ENCODE measurements at places on chromosomes 13 and 19.

GRCh38 chr19:54186934-54187381 is 2.4 kb downstream of the MBOAT7 start:
- DNase-seq: no peak

DNA sequence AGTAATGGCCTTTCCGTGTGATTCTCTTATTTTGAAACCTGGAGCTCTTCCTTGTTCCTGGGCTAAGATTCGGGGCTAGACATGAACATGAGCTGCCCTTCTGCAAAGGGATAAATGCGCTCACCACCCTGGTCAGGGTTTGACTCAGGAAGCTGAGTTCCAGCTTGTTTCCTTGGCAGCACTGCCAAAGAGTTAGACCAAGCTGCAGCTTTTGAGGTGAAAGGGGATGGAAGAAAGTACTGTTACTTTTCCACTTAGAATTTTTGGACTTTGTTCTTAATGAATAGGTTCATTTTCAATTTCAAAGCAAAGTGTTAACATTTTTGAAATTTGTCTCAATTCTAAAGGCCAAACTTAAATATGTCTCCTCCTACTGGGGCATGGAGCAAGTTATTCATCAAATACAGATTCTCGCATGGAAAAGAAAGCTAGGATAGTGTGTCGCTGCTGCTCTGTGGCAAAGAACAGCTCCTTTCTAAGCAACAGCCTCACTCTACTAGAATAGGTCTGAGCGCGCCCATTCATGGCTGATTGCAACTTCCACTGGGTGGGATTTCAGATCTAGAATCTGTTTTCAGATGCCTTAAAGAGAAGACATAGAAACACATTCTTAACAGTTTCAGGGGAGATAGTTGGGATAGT is 2.2 kb downstream of the RGCC start:
- peak; percentile 62 for DNase-seq

DNA sequence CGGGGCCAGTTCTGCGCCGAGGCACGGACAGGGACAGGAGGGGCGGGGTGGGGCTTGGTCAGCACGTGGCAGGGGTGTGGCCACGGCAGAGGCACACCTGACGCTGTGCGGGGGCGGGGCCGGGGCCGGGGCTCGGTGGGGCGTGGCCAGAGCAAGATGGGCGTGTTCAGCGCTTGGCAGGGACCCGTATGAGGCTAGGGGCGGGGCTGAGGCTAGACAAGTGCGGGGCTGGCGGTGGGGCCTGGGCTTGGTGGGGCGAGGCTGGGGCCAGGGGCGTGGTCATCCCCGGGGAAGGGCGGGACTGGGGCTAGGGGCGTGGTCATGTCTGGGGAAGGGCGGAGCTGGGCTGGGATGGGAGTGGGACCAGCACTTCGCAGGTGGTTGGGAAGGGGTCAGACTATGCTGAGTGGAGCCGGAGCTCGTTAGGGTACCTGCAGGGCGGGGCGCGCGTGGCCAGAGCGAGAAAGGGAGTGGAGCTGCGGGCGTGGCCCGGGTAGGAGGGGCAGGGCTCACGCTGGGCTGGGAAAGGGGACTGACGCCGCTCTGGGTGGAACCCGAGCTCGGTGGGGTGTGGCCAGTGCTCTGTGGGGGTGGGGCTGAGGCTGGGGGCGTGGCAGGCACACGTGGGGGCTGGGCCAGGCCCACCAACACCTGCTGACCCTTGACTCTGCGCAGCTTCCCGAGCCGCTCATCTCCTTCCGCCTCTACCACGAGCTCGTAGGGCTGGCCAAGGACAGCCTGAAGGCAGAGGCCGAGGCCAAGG is 12.8 kb downstream of the POLR2E start:
- DNase-seq: peak; percentile 61

DNA sequence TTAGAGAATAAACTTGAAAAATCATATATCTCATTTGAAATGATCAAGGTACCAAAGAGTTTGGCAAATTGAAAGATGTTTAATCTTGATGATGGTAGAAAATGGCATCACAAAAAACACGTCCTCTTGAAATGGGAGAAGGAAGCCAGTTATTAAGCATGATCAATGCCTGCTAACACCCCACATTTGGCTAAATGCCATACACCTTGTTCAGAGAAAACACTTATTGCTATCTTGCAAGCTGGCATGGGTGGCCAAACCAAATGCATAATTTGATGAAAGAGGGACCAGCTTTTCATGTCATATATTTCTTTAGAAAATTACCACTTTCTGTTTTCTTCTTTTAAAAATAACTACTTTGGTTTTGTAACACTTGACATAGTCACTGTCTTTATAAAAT is 141.3 kb downstream of the ZAR1L start:
- DNase-seq: peak; percentile 71

DNA sequence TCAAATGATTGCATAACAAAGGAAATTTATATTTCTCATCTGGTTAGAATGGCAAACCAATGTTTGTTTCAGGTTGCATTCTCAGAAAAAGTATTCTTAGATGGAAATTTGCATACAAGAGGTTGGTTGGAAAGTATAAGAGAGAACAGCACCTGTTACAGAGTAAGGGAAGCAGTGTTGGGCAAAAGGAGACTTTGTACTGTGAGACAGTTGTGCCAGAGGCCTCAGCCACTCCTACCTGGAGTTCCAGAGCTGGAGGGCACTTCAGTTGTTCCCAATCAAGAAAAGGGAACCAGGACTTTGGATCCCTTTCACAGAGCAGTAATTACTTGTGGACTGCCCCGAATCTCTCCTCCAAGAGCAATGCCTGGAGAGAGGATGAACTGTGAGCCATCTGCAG is 81.8 kb downstream of the SPRY2 start:
- DNase-seq: no peak

- no peak for DNase-seq
Observed at GRCh38 chr13:96338030-96338429, 248.1 kb downstream of the HS6ST3 start.

DNA sequence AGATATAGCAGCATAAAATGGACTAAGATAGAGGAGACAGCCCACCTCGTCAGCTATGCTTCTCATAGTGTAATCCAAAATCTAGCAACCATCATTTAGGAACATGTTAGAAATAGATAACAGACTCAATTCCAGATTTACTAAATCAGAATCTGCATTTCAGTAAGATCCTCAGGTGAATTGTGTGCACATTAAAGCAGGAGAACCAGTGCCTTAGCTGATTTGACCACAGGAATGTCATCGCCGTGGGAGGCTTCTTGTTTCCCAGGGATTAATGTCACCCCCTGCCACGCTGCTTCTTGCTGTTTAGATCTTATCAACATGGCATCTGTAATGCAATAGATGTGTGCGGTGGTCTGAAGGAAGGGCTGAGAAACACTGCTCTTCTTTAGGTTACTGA is 84.0 kb downstream of the GPC5 start:
- no peak for DNase-seq

DNA sequence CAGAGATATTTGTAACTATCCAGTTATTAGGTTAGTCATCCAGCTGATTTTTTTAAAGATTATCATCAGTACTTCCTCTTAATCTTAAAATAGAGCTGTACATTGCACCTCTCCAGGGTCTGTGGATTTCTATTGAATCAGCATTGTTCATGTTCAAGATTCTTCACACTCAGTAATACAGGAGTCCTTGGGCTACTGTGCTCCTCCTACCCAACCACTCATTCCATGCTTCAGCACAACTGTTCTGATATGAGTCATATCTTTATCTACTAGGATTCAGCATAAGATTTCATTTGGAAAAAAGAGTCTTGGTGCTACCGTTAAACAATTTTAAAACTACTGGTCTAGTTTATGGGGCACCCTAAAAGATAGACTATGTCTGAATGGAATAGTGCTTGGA is 357.8 kb downstream of the DCT start:
- no peak for DNase-seq

- no peak for DNase-seq
Observed at GRCh38 chr19:32868206-32868950, 1.2 kb downstream of the SLC7A9 start.

- DNase-seq: no peak
Observed at GRCh38 chr13:34417896-34418295, 524.2 kb upstream of the NBEA start.

GRCh38 chr19:41930322-41930722 is 2.1 kb upstream of the ERFL start:
- no peak for DNase-seq

DNA sequence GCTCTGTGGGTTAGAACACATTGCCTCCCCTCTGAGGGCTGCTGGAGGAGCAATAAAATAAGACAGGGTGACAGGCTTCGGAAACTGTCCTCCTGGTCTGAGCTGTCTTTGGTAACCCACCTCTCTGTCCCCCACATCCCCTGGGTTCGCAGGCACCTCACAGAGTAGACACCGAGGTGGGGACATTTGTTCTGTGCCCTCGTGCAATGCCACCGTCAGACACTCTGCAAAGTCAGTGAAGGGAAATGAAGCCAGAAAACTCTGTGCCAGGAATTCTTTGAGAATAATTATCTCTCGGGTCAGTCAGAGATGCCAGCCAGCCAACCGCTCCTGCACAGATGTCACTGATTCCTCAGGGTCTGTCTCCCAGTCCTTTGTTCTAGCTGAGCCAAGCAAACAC is 493.6 kb downstream of the FOXO1 start:
- DNase-seq: no peak

Measured in hematopoietic multipotent progenitor cell treated with erythropoietin and hydrocortisone succinate and interleukin-3 and kit ligand, for 17 days (in vitro differentiated cells).